ENCODE measurements at places on chromosomes 1 and 21.

DNA sequence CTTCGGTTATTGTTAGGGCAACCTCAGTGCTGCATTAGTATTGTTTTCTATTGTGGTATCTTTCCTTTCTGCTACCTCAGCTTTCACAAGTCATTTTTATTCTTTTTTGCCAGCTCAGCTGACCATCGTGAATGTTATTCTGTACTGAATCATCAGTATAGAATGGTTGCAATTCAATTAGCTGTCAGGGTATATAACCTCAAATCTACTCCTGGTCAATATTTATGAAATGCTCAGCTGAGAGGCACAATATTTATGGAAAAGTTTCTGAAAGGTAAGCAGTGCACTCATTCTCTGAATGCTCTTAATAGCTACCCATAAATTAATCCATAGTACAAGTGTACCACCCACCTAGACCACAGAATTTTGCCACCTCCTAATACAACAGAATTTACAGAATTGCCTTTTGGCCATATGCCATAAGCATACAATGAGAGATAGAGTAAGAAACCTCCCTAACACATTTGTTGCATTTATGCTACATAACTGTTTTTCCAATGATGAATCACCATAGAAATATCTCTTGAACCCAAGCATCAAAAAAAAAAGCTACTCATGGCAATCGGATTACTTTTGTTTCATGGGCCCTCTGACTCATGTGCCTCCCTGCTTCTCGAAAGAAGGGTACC lies 732.6 kb upstream of the CHRM3 start:
- no peak for DNase-seq

- DNase-seq = no peak
Measured at GRCh38 chr1:204384636-204385352, 25.1 kb upstream of the PLEKHA6 start.

GRCh38 chr1:113784104-113784779 lies 25.0 kb upstream of the PHTF1 start:
- peak; percentile 67 for DNase-seq

GRCh38 chr1:39415553-39415952 lies 75.9 kb upstream of the BMP8A start:
- no peak for DNase-seq

DNA sequence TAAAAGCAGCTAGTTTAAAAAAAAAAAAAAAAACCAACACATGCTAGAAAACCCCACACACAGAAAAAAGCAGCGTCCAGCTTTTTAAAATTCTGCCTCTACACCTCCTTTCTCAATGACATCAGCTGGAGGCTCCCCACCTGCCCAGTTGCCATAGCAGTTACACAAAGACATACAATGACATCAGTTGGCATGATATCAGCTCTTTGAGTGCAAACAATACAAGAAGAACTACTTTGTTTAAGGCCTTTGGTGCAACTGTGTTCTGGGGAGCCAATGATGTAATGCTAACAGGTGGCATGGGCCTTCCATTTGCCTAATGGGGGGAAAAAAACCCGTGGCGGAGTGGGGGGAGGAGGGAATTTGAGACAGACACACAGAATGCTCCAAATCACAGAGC lies 32.9 kb downstream of the DUSP10 start:
- peak; percentile 77 for DNase-seq

DNA sequence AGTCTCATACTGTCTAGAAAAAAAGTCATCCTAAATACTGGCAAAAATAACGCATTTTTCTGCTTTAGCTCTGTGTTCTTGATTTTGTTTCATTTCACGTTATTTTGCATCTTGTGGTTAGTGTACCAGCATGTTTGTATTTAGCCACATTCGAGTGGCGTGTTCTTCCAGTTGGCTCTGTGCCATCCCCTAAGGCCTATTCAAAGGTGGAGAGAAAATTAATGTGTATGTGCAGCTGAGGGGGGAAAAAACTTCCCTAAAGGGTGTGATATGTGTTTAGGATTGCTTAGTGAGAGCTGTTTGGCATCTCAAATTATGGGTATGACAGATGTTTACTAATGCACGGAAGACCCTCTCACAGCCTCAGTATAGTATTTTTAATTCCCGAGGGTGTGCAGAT lies 12.1 kb downstream of the DNAJC16 start:
- no peak for DNase-seq

Data from Jurkat, Clone E6-1 (cell line).